ENCODE measurements at places on chromosomes 1 and 21. TPM values are rescaled to one million over a fixed set of nuclear protein-coding genes. Genes with fewer than 3 reads are reported as not detected.

Gene S100A8
- total RNA-seq = 16.0 TPM

Gene IL19
- not detected for total RNA-seq

Gene SPATA45
- 1.2 TPM for total RNA-seq

Gene PTGFRN
- 12.6 TPM for total RNA-seq

Gene LRRC53
- total RNA-seq = not detected

Gene WNT2B
- total RNA-seq = 0.29 TPM

Gene UMODL1
- total RNA-seq = 1.1 TPM

Gene CDKN2C
- 6.7 TPM for total RNA-seq

Gene RBM11
- total RNA-seq = 0.37 TPM

Gene KRTAP19-1
- total RNA-seq = not detected

Gene SYDE2
- total RNA-seq = 3.2 TPM

Gene SLC1A7
- total RNA-seq = 0.31 TPM

- H3K36me3 ChIP-seq = no peaks in the 10 kb centered on the region
- DNase-seq = no peak
- no peak overlapping the region for H3K27ac ChIP-seq
- no peaks in the 10 kb centered on the region for H3K27me3 ChIP-seq
Observed at GRCh38 chr1:226199971-226200370, 13.4 kb upstream of the ACBD3 start.

DNA sequence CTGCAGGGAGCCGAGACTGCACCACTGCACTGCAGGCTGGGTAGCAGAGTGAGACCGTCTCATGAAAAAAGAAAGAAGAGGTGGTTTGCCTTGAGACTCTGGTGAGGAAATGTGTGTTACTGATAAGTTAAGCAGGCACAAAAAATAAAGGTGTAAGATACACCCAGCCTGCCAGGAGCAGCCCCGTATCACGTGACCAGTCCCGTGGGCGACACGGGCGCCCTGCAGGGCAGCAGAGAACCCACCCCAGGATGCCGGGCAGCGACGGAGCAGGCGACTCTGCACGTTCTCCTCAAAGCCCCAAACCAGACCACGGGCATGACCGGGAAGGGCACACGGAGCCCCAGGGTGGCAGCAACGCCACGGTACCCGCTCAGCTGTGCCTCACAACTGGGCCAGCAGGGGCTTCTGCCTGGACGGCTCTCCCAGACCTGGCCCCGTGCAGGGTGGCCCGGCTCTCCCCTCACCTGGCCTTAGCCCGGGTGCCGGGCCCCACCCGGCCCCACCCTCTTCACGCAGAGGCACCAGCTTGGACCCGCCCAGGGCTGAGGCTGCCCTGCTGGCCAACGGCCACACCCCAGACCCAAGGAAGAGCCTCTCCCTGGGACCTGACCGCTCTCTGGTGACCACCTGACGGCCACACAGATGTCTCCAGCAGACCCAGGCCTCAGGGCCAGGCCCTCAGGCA, 8.1 kb upstream of the TNFRSF4 start:
- no peak for DNase-seq
- H3K27ac ChIP-seq = no peak overlapping the region
- no peaks in the 10 kb centered on the region for H3K27me3 ChIP-seq
- no peak overlapping the region for H3K4me3 ChIP-seq
- H3K4me1 ChIP-seq = no peaks in the 10 kb centered on the region

- no peaks in the 10 kb centered on the region for H3K4me1 ChIP-seq
- no peak for DNase-seq
- H3K27me3 ChIP-seq = no peaks in the 10 kb centered on the region
- no peak overlapping the region for H3K4me3 ChIP-seq
- no peak overlapping the region for H3K27ac ChIP-seq
- H3K36me3 ChIP-seq = no peaks in the 10 kb centered on the region
Observed at GRCh38 chr1:87030740-87031690, 116.6 kb downstream of the HS2ST1 start.

GRCh38 chr21:31634993-31635392, 24.5 kb upstream of the SOD1 start:
- H3K27me3 ChIP-seq = no peaks in the 10 kb centered on the region
- no peak for DNase-seq
- H3K27ac ChIP-seq = no peak overlapping the region
- no peaks in the 10 kb centered on the region for H3K36me3 ChIP-seq
- H3K4me1 ChIP-seq = peaks cover 14% of the 10 kb centered on the region

- no peaks in the 10 kb centered on the region for H3K36me3 ChIP-seq
- no peak overlapping the region for H3K27ac ChIP-seq
- DNase-seq = no peak
- no peaks in the 10 kb centered on the region for H3K27me3 ChIP-seq
- no peak overlapping the region for H3K4me3 ChIP-seq
Observed at GRCh38 chr1:182196897-182197870, 135.7 kb upstream of the ZNF648 start.

DNA sequence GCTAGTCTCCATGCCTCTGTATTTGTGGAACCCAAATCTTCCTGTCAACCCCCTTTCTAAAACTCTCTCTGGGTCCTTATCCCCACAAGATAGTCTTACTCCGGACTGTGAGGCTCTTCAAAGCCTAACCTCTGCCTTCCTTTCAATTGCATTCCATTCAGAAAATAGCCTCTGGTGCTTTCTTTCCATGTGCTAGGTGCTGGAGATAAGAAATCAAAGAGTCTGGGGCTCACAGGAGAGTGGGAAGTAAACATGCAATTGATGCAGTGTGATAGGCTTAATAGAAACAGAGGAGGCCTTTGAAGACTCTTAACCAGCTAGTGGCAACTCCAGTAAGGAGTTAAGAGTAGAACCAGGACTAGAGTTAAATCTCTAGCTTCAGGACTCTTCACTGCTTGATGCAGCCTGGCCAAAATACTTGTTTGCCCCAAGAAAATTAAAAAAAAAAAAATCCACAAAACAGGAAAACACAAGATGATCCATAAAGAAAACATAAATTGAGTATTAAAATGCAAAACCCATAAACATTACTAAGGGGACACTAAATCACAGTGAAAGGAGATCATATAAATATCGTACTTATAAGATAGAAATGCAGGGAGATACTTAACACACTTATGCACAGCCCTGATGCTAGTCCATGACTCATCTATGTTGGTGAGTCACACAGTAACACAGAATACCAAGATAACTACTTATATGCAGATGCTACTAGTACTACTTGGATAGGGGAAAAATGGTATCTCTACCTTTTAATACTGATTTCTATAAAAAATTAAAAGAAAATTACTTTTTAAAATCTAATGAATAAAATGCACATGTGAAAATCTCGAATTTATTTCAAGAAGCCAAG, 341.5 kb downstream of the KCNH1 start:
- H3K36me3 ChIP-seq = no peaks in the 10 kb centered on the region
- H3K4me3 ChIP-seq = no peak overlapping the region
- H3K27ac ChIP-seq = no peak overlapping the region
- no peak for DNase-seq
- H3K4me1 ChIP-seq = no peaks in the 10 kb centered on the region
- H3K27me3 ChIP-seq = no peaks in the 10 kb centered on the region

DNA sequence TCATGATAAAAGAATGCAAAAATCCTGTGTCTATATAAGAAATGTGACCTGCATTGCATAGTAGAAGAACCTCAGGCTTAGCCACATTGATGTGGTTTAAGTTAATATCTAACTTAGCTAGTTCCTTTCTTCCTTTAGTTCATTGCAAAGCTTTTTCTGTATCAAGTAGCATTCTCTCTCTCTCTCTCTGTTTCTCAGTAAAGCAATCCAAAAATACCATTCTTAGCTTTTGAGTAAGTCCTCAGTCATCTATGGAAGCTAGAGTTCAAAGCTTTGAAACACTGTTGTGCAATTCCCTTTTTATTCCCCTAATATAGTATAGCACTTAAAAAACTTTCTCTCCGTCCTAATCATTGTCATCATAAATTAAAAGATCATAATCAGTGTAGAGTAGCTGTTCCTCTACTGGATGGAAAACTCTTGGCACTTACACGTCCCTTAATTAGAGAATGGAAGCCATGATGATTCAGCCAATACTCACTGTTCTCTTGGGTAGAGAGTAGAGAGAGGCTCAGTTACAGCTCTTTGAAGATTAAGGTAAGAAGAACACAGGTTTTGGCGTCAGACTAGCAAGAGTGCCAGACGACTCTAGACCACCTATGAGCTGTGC, 350.3 kb upstream of the LYPLAL1 start:
- H3K27me3 ChIP-seq = no peaks in the 10 kb centered on the region
- no peaks in the 10 kb centered on the region for H3K36me3 ChIP-seq
- no peak overlapping the region for H3K27ac ChIP-seq
- H3K4me3 ChIP-seq = no peak overlapping the region

DNA sequence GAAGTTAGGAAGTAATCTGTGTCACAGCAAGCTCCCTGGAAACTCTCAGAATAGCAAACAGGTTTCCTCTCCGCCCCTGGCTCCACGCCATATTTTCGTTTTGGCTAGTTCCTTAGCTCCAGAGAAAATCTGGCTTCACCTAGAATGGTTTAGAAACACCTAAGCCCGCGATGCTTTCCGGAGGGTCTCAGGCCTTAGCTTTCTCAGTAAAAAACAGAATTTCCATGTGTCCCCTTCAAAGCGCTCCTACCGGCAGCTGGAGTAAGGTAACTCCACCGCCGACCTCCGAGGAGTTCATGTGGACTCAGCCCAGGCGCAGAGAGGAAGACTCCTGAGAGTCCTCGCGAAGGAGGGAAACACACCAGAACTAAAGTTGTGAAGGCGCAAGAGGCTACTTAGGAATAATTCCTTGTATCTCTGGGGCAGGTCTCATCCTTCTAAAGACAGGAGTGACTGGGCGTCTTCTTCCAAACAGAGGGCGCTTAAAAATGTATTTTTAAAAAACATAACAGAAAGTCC, 406 bp downstream of the KIAA0040 start:
- H3K4me3 ChIP-seq = peak overlapping the region; percentile 83
- no peaks in the 10 kb centered on the region for H3K4me1 ChIP-seq
- no peaks in the 10 kb centered on the region for H3K36me3 ChIP-seq
- peak overlapping the region; percentile 86 for H3K27ac ChIP-seq
- H3K27me3 ChIP-seq = no peaks in the 10 kb centered on the region

- H3K36me3 ChIP-seq = no peaks in the 10 kb centered on the region
- no peaks in the 10 kb centered on the region for H3K27me3 ChIP-seq
- peak overlapping the region; percentile 19 for H3K27ac ChIP-seq
- DNase-seq = no peak
- H3K4me3 ChIP-seq = peak overlapping the region; percentile 5
Observed at GRCh38 chr1:48469616-48470480, 2.2 kb downstream of the SPATA6 start.

GRCh38 chr1:203557390-203557789, 63.4 kb downstream of the OPTC start:
- no peaks in the 10 kb centered on the region for H3K27me3 ChIP-seq
- H3K4me1 ChIP-seq = no peaks in the 10 kb centered on the region
- H3K36me3 ChIP-seq = no peaks in the 10 kb centered on the region
- H3K4me3 ChIP-seq = no peak overlapping the region
- H3K27ac ChIP-seq = no peak overlapping the region

DNA sequence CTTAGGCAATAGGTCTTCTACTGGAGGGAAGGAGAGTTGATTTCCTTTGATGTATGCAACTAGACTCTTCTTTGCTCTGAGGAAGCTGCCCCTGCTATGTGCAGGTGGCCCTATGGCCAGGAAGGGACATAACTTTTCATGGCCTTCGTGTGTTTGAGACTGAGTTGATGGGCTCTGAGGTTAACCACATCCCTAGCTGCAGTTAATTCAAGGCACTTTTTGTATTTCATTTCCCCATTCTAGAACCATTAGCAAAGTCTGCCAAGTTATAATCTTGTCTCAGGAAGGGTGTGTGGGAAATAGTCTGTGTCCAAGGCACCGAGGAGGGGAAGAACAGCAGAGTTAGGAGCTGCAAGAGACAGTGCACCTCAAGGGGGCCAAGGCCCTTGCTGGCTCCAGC, 2.5 kb downstream of the FCRL4 start:
- H3K27me3 ChIP-seq = no peaks in the 10 kb centered on the region
- no peak overlapping the region for H3K4me3 ChIP-seq
- no peaks in the 10 kb centered on the region for H3K36me3 ChIP-seq
- H3K4me1 ChIP-seq = no peaks in the 10 kb centered on the region
- H3K27ac ChIP-seq = no peak overlapping the region

GRCh38 chr1:243549108-243549507, 293.3 kb downstream of the SDCCAG8 start:
- H3K4me3 ChIP-seq = no peak overlapping the region
- H3K27ac ChIP-seq = no peak overlapping the region
- no peaks in the 10 kb centered on the region for H3K27me3 ChIP-seq

DNA sequence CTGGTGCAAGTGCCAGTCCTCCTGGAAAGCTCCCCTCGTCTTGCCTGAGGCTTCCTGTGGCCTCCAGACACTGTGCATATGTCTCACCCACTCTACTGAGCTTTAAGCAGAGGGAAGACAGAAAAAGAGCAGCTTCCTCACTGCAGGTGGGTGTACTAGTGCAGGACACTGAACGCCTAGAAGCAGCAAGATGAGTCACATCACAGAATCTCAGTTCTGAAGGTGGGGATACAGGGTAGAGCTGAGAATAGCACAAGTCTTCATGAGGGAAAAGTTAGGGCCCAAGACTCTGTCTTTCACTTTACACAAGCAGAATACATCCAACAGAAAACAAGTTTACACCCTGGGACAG, 37.4 kb downstream of the PCAT6 start:
- no peaks in the 10 kb centered on the region for H3K4me1 ChIP-seq
- no peak for DNase-seq
- peak overlapping the region; percentile 4 for H3K27ac ChIP-seq
- H3K36me3 ChIP-seq = no peaks in the 10 kb centered on the region
- H3K4me3 ChIP-seq = no peak overlapping the region

- H3K27me3 ChIP-seq = no peaks in the 10 kb centered on the region
- no peak overlapping the region for H3K27ac ChIP-seq
- DNase-seq = no peak
- H3K4me3 ChIP-seq = no peak overlapping the region
- H3K36me3 ChIP-seq = no peaks in the 10 kb centered on the region
- no peaks in the 10 kb centered on the region for H3K4me1 ChIP-seq
Observed at GRCh38 chr1:103265551-103265950, 157.2 kb upstream of the COL11A1 start.

GRCh38 chr1:109832945-109833344, 69.2 kb upstream of the EPS8L3 start:
- H3K4me1 ChIP-seq = no peaks in the 10 kb centered on the region
- no peak overlapping the region for H3K27ac ChIP-seq
- no peak overlapping the region for H3K4me3 ChIP-seq
- no peaks in the 10 kb centered on the region for H3K27me3 ChIP-seq
- no peaks in the 10 kb centered on the region for H3K36me3 ChIP-seq

DNA sequence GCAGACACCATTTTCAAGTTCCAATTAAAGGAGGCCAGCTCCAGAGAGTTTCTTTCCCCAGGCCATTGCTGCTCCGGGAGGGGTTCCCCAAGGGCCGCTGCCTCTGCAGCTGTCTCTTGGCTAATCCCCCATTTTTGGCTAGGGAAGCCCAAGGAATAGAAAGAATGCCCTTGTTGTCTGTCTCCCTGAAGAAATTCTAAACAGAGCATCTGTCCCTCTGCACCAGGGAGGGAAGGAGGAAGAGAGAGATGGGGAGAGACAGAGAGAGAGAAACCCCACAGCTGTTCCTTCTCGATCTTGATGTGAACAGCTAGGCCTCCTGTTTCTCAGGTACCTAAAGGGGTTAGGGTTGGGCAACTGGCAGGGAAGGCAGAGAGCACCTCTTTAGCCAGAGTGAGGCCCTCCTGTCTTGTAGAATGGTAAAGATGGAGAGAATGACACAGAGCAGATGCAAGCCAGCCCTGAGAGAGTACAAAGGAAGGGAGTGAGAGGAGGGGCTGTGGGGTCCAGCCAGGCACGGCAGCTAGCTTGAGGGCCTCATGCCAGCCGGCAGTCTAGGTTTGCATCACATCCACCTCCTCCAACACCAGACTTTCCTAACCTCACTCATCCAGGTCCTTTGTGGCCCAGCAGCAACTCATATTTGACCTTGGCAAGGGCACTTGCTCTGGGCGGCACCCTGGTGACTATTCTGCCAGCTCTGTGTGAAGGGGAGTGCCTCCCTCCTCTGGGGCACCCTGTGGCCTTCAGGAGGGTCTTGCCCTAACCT, 13.1 kb downstream of the OPTC start:
- H3K4me3 ChIP-seq = no peak overlapping the region
- no peaks in the 10 kb centered on the region for H3K4me1 ChIP-seq
- H3K36me3 ChIP-seq = no peaks in the 10 kb centered on the region
- no peak for DNase-seq
- no peaks in the 10 kb centered on the region for H3K27me3 ChIP-seq
